ENCODE measurements at places on chromosomes 3 and 15.

DNA sequence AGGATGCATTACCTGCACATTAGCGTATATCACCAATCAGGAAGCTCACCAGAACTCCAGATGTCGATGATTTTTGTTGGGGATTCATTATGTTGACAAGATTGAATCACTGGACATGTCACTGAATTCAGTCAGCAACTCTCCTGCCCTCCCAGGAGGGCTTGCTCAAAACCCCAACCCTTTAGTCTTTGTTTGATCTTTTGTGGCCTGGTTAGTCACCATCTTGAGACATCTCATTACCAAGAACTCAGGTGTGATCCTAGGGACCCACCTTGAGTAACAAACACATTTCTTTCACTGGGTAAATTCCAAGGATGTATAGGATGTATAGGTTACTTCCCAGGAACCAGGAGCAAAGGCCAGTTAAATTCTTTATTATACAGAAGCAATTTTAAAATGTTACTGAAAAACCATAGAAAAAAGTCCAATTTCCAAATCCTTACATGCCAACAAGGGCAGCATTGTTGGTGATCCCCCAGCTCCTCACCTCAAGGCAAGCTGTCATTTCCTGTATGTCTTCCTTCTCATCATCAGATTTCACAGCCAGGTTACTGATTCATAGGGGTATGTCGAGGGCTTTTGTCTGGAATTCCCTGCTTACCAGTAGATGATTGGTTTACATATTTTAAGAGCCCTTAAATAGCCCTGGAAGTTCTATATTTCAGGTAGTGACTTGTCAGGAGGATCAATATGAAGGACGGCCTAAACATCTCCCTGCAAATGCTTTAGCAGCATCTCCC is 11.7 kb downstream of the SNRPN start:
- DNase-seq = no peak

GRCh38 chr15:66663664-66664063 is 38.4 kb upstream of the SMAD6 start:
- DNase-seq = no peak

GRCh38 chr15:61764141-61764540 is 296.1 kb downstream of the VPS13C start:
- no peak for DNase-seq

DNA sequence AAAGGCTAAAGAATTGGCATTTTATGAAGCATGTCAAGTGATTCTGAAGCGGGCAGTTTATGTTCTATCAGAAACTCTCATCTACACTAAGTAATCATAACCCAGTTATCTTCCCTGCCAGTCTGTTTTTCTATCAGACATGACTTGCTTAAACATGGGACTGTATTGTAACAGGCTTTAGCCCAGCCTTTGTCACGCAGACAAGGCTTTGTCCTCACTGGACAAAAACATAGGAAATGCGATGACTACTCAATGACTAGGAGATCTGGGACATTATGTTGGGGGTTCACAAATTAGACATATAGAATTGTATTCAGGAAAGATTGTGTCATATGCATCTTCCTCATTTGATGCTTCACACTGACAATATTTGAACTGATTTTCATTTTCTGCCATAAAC is 115.5 kb downstream of the GADL1 start:
- DNase-seq = no peak

DNA sequence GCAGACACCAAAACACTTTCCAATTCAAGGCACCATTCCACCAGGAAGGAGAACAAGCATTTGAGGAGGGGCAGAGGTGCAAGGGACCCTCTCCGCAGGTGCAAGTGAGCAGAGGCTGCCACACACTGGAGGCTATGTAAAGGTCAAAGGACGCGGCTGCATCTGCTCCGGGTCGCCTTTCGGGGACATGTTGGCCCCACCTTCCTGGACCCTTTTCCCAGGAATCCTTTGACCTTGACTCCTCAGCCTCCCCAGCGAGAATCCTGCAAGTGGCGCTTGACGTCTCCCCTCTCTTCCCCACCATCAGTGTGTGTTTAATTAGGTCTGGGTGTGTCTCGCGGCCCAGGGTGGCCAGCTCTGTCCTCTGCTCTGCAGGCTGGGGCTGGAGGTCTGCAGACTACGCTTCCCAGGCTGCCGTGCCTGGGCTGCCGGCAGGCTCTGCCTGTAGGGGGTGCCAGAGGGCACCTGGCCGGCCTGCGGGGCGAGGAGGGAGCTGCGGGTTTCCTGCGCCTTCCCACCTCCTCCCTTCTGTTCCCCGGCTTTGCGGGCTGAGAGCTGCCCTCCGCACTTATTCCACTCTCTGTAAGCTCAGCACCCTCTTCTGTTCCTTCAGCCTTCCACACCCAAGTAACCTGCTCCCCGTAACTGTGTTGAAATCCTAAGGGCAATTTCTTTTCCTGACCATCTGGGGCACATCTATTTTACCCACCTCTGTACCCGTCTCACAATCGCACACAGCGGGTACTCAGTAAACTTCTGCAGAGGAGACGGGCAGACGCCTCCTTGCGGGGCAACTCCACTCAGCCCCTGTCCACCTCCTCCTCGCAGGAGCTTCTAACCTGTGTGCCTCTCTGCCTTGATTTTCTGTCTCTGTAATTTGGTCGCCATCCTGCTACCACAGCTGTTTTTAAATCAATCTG is 129.8 kb downstream of the NSMCE3 start:
- DNase-seq = peak; percentile 65

DNA sequence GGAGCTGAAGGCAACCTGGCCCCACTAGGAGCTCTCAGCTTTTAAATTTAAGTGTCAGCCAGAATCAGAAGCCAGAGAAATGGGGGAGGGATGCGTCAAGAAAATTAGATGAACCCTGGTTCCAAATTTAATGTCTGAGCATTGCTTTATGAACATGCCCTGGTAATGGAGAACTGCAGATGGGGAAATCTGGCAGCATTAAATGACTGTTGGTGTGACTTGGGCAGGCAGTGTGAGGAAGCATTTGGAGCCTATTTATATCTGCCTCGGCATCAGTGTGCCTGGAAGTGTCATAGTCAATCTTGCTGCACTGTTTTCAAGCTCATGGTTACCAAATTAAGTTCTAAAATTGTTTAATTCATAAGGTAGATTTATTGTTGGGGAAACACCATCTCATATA is 29.0 kb downstream of the NME9 start:
- DNase-seq = no peak

DNA sequence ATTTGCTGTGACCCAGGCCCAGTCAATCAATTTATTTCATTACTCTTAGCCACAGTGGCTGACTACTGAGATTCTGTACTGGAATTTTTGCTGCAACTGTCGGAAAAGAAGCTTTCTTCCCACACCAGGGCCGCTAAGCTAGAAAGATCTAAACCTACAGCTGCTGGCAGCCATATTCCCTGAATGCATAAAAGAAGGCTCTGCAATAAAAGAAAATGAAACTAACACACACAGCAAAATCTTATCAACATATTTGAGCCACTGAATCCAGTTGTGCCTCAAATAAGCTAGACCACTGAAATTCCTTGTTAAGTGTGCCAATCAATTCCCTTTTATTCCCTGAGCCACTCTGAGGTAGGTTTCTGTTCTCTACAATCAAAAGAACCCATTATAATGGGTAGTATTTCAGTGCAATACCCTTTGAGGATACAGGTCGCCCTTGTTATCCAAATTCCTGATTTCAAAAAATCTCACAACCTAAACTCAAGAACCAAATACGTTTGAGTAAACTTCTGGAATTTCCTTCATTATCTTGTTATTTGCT is 60.3 kb downstream of the MYO9A start:
- no peak for DNase-seq

GRCh38 chr3:191217301-191217700 is 18.3 kb downstream of the OSTN start:
- no peak for DNase-seq

GRCh38 chr15:55709458-55709857 is 33.5 kb downstream of the PRTG start:
- no peak for DNase-seq

GRCh38 chr3:115666920-115667737 is 43.8 kb downstream of the GAP43 start:
- DNase-seq = no peak

DNA sequence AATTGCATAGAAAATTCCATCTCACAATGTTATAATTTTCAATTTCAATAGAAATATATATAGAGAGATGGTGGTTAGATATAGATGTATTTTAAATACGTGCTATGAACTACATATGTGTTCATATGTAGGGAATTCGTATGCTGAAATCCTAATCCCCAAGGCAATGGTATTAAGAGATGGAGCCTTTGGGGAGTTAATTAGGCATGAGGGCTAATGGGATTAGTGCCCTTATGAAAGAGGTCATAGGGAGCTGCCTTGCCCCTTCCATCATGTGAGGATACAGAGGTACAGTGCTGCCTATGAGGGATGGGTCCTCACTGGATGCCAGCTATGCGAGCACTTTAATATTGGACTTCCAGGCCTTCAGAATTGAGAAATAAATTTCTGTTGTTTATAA is 79.6 kb upstream of the CCDC54 start:
- no peak for DNase-seq

- DNase-seq = no peak
Measured at GRCh38 chr3:159881828-159882309, 106.8 kb upstream of the IL12A start.

DNA sequence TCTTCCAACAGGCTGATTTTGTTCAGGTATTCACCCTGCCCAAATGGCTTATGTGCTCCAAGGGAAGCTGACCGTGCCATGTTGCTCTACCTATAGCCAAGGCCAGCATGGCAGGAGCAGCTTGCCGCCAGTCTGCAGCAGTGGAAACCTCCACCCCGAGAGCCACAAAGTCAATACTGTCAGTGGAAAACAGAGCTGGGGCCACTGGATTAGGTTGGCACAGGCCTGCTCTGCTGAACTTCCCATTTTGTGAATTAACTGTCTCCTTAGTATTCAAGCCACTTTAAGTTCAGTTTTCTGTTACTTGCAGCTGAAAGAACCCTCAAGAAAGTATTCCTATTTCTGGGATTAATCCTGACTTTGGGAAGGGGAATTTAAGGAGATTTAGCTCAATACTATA is 63.8 kb upstream of the XCR1 start:
- DNase-seq = no peak

Measured in coronary artery (tissue), 2 donors.